Natural killer cell (primary cell): ENCODE measurements at places on chromosomes 11 and 22. TPM values are rescaled to one million over a fixed set of nuclear protein-coding genes. Genes with fewer than 3 reads are reported as not detected.

- no peak for DNase-seq
Measured at GRCh38 chr11:121958971-121959325, 157.1 kb downstream of the BLID start.

GRCh38 chr22:20224256-20224626, 43.9 kb downstream of the RTN4R start:
- no peak for DNase-seq

DNA sequence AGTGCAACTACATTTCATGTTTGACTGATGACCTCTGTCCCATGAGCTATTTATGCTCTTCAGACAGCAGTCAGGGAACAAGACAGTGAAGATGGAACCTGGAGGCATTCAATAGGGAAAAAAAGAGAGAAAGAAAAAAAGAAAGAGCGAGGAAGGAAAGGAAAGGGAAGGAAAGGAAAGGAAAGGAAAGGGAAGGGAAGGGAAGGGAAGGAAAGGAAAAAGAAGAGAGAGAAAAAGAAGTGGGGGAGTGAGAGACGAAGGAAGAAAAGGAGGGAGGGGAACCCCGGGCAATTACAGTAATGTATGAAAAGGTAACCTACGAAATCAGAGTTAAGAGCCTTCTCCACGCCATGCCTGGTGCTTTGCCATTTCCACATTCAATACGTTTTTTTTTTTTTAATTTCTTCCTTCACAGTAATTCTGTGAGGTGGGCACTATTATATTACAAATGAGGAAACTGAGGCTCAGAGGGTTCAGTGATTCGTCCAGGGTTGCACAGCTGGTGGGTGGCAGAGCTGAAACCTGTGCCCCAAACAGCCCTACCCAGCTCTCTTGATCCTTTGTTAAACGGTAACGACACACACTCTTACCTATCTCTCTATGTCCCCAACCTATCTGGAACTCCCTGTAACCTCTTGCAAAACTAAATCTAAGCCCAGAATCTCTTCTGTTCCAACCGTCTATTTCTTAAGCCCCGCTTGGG, 39.3 kb downstream of the ETS1 start:
- DNase-seq, result peak; percentile 42

DNA sequence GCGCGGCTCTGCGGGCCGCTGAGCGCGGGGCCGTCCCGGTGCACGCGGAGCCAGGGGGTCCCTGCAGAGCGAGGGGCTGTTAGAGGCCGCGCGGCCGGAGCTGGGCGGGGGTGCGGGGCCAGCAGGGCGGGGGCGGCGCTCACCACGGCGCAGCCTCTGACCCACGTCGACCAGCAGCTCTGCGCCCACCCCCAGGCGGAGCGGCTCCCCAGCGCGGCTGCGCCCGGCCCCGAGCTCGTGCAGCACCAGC, 385 bp upstream of the SCO2 start:
- DNase-seq, result no peak

STARD10 gene
- total RNA-seq, result 17.3 TPM

ARHGAP42 gene
- 6.0 TPM for total RNA-seq
